ENCODE measurements at places on chromosomes 7 and 10.

GRCh38 chr10:128220021-128220420 lies 93.8 kb upstream of the MKI67 start:
- DNase-seq: no peak

DNA sequence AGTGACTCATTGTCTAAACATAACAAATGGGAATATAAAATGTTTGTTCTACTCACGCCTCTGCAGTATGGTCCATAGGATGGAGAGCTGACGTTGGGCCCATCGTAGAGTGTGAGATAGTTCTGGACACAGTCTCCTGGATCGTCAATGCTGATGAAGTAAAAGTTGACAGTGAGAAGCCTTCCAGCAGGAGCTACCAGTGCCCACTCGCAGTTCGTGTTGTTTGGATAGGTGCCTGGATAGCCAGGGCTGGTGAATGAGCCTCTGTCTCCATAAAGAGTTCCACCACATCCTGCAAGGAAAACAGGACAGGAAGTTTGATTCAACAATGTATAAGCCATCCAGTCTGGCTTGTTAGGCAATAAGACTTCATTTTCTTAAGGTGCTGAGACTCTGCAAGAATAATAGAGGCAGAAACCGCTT lies 79.6 kb downstream of the OR13A1 start:
- DNase-seq: no peak

DNA sequence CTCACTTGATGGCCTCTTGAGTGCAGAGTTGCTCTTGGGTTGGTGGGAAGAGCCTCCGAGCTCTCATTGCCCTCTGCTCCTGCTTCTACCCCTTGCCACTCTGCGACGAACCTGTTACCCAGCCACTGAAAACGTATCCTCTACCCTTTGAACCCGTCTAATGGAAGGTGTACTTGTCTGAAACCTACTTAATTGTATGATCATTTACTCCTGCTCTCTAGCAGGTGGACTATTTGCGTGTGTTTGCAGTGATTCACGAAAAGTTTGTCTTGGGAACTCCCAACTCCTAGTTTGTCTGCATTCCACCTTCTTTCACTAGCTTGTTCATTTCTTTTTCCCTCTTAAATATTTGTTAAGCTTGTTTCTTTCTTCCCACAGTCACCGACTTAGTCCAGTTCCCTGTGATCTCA lies 503 bp downstream of the CROT start:
- DNase-seq: no peak

GRCh38 chr10:5776881-5777197 lies 36.4 kb downstream of the GDI2 start:
- peak; percentile 66 for DNase-seq

DNA sequence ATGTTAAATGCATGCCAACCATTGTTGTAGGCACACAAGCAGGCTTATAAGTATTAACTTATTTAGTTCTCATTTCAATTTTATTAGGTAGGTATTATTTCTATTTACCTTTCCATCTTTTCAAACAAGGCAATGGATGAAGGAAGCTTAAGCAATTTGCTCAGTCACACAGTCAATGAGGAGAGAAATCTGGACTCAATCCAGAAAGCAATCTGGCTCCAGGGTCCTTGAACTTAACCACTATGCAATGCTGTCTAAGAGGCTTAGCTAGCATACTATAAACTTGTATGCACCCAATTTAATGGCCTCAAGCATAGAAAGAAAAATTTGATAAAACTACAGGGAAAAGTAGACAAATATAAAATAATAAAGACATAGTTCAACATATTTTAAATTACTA lies 88.6 kb downstream of the VWDE start:
- DNase-seq: peak; percentile 93

GRCh38 chr10:44951576-44952226 lies 7.9 kb upstream of the RASSF4 start:
- no peak for DNase-seq

DNA sequence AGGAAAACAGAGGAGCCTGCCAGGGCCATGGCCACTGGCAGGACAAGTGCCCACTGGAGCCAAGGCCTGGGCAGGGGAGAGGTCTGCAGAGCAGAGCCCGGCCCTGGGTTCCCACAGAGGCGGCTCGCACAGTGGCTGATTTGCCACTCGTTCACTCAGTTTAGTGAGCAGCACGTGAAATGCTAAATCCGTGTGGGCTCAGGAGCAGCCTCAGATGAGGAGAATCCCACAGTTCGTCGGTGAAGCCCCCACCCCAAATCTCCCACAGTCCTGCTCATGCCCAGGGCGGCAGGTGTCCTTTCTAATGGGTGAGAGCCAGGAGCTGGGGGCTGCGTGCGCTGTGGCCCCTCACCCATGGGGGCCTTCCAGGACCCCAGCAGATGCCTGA lies 107.7 kb upstream of the FAM20C start:
- DNase-seq: no peak

DNA sequence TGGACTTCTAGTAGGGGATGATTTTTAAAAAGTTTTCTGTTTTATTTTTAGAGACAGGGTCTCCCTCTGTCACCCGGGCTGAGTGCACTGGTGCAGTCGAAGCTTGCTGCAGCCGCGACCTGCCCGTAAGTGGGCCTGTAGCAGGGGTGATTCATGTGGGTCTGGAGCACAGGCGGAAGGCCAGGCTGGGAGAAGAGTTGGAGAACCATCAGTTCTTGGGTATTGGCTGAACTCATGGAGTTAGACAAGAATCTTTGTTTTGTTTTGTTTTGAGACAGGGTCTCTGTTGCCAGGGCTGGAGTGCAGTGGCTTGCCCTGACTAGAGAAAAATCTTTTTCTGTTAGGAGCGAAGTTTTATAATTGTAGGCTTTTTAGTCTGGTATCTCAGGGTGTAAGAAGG lies 5.7 kb downstream of the SRRT start:
- DNase-seq: no peak

DNA sequence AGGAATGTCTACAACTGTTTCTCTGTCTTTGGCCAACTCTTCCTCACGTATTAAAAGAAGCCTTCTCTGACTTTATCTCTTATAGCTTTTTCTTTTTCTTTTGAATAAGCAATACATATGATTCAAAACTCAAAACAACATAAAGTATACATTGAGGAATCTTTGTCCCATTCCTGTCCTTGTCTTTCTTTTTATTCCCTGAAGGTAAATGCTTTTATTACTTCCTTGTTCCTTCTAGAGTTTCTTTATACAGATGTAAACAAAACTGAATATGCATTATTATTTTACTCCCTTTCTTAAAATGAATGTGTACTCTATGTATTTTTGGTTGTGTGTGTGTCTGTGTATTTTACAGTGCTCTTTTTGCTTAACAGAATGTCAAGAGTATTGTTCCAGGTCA lies 170.1 kb downstream of the CHN2 start:
- no peak for DNase-seq

- DNase-seq: no peak
These were observed 16.4 kb downstream of the TNRC18 start for GRCh38 chr7:5406957-5407945.

DNA sequence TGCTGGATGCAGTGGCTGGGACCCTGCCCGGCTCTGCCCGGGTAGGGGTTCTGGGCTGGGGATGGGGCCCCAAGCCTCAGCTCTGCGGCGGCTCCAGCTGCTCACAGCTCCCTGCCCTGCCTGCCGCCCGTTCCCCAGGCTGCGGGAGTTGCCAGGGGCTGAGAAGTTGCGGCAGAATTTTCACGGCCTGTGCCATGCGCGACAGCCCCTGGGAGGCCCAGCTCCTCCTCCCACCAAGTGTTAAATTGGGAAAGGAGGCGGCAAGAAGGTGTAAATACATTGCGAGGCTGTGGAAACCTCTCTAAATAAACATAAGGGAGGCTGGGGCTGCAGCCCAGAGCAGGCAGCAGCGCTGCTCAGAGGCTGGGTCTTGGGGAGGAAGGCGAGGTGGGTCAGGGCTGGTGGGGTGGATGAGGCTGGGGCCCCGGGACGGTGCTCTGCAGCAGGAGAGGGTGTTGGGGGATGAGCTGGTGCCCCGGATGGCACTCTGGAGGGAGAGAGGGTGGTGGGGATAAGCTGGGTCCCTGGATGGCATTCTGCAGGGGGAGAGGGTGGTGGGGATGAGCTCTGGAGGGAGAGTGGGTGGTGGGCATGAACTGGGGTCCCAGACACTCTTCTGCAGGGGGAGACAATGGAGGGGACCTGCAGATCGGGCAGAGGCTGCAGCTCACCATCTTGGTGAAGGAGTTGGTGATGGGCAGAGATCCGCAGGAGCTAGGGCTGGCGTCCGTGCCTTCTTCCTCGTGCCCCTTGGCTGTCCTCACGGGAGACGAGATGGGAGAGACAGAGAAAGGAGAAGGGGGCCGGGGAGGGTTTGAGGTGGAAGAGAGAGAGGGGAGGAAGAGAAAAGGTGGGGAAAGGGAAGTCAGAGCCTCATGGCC lies 85.5 kb upstream of the GNA12 start:
- DNase-seq: no peak

DNA sequence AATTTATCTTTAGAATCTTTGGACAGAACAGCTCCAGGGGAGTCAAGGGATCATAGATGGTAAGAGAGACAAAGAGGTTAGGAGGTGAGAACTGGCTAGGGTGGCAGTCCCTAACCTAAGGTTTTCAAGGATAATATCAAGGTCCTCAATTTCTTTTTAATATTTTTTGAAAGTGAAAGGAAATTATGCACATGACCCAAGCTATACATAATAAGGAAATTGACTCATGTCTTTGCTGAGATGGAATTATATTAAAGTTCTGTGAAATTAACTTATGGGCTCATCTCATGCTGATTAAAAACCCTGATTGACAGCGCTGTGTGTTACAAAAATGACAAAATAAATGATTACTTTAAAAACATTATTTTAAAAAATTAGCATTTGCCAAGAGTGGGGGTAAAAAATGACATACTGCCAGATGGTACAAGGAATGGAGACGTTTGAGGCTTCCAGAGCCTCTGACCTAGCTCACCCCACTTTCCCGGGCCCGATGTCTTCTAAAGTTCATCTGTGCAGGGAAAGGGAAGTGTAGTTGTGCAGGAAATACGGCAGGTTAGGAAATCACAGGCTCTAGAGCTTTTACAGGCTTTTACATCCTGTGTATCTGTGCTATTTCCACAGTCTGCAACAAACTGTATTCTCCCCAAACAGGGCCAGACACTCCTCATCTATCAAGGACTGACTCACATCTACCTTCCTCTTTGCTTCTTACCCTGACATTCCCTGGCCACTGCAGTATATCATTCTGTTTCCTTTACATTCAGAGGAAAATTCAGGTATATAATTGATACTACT lies 185.6 kb upstream of the PRSS58 start:
- no peak for DNase-seq

- DNase-seq: no peak
These were observed 21.8 kb downstream of the STMP1 start for GRCh38 chr7:135684136-135684535.

DNA sequence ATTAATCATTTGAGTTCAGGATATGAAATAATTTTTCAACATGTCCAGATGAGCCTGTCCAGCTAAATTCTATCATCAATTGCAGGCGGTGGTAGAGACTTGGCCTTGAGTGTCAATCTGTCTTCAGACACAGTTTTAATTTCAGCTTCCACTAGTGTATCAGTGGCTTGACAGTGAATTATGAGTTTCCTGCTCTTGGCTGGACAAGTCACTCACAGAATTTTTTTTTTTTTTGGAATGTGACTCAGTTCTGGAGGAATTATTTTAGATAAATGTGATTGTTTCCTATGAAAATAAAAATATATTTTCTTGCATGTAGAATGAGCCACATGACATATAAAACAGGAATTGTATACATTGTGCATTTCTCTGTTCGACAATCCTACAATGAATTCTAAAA lies 319.9 kb upstream of the AKR1E2 start:
- no peak for DNase-seq

DNA sequence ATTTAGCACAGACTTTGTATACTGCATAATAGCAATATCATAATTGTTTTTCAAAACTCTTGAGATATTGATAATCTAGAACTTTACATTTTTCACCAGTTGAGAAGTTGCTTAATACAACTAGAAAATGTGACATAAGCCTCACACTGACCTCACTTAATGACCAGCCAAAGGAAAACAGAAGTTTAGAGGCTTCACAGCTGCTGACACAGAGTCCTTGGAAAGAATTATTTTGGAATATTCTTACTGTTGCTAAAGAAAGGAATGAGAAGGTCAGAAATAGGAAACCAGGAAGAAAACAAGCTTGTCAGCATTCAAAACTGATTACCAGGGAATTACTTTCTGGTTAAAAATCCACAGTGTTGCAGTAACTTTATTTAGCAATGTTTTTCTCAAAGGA lies 35.5 kb upstream of the WASL start:
- no peak for DNase-seq

GRCh38 chr7:159034988-159035387 lies 109.7 kb downstream of the VIPR2 start:
- no peak for DNase-seq

DNA sequence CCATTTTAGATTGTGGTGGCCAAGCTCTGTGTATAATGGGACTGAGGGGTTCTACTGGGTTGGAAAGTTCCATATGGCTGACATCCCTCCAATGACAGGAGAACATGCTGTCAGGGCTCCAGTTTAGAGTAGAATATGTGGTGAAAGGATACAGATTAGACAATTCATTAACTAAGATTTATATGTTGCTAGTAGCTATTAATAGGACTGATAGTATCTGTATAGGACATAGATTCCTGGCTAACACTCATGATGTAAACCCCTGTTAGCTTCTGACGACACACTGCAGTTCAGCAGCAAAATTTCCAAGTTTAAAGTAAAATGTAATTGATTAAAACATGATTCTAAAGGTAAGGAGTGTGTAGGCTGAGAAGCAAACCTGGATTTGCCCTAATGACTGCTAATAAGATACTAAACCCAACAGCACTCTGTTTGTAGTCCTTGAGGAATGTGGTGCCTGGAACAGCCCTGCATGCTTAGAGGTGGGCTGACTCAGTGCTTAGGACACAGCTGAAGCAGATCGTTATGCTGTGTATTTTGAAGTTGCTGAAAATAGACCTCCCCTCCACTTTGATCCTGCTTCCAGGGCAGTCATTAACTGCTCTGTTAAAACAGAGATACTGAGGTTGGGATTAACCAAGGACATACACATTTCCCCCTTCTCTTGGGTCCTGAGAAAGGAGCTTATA lies 1129.6 kb downstream of the SORCS3 start:
- peak; percentile 97 for DNase-seq

DNA sequence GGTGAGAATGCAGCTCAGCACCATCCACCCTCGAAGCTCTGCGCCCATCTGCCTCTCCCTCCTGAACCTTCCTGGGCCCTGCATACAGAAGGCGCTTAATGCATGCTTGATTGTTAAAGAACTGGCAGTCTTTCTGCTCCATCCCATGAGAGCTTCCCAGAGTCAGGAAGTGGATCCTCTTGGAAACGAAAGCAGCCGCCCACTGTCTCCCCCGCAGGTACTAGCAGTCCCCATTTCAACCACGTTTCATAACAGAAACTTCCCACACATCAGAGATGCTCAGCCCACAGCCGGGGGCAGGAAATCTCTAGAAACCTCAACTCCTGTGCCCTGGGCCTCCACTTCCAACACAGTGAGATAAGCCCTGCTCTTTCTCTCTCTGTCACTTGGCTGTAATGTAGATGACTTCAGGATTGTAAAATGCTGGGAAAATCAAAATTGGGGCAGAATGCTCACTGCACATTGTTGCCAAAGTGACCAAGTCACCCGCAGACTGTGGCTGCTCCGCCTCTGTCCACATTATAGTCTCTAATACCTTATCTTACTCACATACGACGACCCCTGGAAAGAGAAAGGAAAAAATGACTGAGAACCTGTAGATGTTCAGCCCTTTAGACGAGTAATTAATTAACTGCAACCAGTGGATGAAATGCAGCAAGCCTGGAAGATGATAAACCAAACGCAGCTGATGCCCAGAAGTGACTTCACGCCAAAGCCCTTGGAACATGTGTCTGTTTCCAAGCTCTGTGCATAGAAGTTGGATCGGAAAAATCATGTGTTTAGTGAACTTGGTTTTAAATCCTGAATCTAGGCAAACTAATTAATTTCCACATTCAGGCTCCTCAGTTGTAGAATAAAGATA lies 28.5 kb downstream of the GSDME start:
- DNase-seq: peak; percentile 38

GRCh38 chr10:110495731-110496552 lies 1.8 kb upstream of the DUSP5 start:
- DNase-seq: no peak

Measured in retinal pigment epithelial cell (primary cell).